Activated T-cell treated with anti-CD3 and anti-CD28 coated beads for 48 hours (primary cell): ENCODE measurements at places on chromosomes 5 and 9.

- DNase-seq = no peak
Measured at GRCh38 chr5:8842971-8843551, 702.8 kb downstream of the SEMA5A start.

GRCh38 chr5:91125916-91126315 is 257.2 kb downstream of the ARRDC3 start:
- DNase-seq = no peak

GRCh38 chr5:165334201-165334600 is 1828.8 kb downstream of the MAT2B start:
- DNase-seq = no peak

DNA sequence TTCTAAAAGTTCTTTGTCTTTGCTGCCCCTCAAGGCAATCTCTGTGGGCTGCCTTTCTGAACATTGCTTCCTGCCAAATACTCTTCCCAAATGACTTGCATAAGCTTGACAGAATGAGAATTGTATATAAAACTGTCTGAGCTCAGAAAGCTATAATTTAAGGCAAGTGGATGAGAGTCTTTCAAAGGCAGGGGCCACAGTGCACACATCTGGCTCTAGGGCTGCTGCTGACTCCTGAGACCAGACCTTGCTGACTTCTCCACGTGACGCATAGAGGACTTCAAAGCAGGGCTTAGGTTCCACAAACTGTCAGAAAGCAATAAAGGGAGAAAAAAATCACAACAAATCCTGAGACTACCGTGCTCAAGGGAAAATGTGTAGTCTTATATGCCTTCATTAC is 79.4 kb upstream of the DIRAS2 start:
- no peak for DNase-seq

- no peak for DNase-seq
Measured at GRCh38 chr5:179240561-179240960, 104.7 kb downstream of the ADAMTS2 start.

- no peak for DNase-seq
Measured at GRCh38 chr5:143195491-143195890, 208.0 kb downstream of the NR3C1 start.

DNA sequence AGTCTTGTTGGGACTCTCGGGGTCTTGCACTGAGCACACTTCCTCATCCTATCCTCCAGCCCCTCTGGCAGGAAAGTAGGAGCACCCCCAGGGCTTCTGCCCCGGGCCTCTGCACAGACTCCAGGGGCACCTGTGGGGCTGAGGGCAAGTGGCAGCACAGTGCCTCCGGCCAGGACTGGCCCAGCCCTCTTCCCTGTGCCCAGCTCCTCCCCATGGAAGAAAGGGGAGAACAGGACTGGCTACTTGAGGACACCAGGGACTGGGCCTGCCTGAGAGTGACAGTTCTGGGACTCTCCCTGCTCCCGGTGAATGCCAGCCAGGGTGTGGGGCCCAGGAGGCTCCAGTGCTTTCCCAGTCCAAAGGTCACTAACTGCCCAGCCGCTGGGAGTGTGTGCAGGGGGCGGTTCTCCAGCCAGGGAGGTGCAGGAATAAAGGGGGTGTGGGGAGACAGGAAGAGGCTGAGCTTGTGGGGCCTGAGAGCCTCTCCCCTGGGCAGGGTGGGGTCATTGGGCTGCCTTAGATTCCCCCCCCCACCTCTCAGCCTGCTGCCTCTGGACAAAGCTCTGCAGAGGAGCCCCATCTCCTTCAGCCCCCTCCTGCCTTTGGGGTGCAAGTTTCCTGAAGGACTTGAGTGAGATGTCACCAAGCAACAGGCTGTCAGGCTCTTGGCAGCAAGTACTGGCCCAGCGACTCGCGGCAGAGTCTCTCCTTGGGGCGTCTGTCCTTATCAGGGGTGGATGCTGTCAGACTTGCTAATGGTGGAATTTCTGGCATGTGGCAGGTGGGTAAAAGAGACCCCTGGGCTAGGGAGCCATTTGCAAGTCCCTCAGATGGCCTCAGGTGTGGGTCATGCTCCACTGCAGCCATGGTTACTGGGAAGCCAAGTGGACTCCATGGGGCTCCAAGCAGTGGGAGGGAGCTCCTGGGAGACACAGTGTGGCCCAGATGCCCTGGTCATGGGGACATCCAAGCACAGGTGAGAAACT is 19.1 kb upstream of the JADE2 start:
- DNase-seq = no peak

DNA sequence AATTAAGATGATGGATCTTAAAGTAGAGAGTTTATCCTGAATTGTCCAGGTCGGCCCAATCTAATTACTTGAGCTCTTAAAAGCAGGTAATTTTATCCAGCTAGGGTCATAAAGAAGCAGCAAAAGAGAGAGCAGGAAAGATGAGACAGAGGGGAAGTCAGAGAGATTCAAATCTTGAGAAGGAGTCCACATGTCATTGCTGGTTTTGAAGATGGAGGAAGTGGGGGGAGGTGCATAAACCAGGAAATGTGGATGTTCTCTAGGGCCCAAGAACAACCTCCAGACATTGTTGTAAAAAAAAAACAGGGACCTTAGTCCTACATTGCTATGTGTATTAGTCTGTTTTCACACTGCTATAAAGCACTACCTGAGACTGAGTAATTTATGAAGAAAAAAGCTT is 66.4 kb downstream of the SLCO4C1 start:
- DNase-seq = no peak

DNA sequence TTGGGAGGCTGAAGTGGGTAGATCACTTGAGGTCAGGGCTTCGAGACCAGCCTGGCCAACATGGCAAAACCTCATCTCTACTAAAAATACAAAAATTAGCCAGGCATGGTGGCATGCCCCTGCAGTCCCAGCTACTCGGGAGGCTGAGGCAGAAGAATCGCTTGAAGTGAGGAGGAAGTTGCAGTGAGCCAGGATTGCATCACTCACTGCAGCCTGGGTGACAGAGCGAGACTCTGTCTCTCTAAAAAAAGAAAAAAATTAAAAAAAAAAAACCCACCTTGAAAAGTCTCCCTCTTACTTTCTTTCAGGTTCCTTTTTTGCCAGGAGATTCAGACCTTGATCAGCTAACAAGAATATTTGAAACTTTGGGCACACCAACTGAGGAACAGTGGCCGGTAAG is 34.2 kb downstream of the CDK7 start:
- no peak for DNase-seq
